Activated CD4-positive, alpha-beta memory T cell treated with anti-CD3 and anti-CD28 coated beads for 36 hours (primary cell): ENCODE measurements at places on chromosomes 1 and 21.

GRCh38 chr1:41498804-41499203 is 14.3 kb upstream of the EDN2 start:
- DNase-seq = no peak

DNA sequence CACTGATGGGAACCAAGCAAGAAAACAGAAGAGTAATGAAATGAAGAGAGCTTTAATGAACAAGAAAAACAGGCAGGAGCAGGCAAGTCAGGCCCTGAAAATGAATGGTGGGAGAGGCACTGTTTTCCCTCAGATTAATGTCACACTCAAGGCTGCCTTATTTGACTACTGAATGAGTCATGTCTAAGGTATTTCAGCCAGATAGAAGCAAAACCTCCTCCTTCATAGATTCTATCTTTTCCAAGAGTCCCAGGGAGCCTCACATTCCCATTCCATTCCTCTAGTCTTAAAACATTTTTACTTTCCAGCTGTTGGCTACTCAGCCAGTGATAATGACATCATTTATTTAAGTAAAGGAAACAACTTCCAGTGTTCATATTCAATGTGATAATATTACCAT is 228.4 kb upstream of the NRIP1 start:
- DNase-seq = no peak

DNA sequence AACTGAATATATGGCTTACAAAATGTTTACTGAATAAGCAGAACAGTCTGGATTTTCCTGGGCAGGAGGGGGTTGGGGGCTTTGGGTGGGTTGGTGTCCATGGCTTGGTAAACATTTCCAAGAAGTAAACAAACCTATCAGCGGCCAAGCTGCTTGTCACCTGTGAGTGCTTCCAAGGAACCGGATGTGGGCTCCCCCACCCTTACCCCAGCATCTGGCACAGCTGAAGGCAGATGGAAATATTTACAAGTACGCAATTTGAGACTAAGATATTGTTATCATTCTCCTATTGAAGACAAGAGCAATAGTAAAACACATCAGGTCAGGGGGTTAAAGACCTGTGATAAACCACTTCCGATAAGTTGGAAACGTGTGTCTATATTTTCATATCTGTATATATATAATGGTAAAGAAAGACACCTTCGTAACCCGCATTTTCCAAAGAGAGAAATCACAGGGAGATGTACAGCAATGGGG is at the start of gene CLCA1:
CLCA1 (plus strand) TSS at position 427 of the 477 bp plus-strand sequence; CDS start at position 472, 45 bp downstream.
- no peak for DNase-seq

GRCh38 chr1:28078262-28078661 is 10.1 kb downstream of the EYA3 start:
- DNase-seq = no peak

GRCh38 chr1:198462365-198463019 is 78.0 kb downstream of the ATP6V1G3 start:
- DNase-seq = peak; percentile 31

DNA sequence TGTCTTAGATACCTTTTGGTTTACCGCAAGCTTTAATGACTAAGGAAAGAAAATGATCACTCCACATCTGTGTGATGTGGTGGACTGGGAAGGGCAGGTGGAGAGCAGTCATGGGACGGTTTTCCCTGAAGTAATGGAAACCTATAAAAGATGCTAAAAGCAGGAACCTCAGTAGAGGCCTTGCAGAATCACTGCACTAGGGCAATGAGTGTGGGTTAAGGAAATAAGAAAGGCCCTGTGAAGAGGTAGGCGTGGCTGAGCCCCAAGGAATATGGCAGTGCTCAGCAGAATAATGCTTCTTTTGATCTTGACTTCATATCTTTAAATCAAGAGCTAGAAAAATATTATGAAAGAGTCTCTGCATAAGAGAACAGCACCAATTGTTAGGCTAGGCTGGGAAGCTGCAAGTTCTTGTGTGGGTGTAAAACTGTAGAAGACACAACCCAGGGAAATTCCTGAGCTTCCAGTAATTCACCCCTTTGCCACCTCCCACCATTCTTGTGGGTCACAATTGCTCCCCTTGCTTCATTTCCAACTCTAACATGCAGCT is 49.9 kb downstream of the CLCA4 start:
- no peak for DNase-seq

- DNase-seq = no peak
These were observed 191.0 kb upstream of the VAMP3 start for GRCh38 chr1:7579831-7580804.

GRCh38 chr1:202367271-202367670 is 18.8 kb downstream of the PPP1R12B start:
- no peak for DNase-seq

- DNase-seq = no peak
These were observed 7.5 kb upstream of the GJA8 start for GRCh38 chr1:147895123-147895522.

- no peak for DNase-seq
These were observed 66.4 kb upstream of the STUM start for GRCh38 chr1:226482196-226482595.

GRCh38 chr1:27049100-27049499 is 36.5 kb upstream of the TENT5B start:
- no peak for DNase-seq

- no peak for DNase-seq
These were observed 424.4 kb upstream of the RUNX1 start for GRCh38 chr21:35473496-35473895.

- no peak for DNase-seq
These were observed 184.4 kb downstream of the MRPL39 start for GRCh38 chr21:25422610-25423608.

- no peak for DNase-seq
These were observed 201.8 kb downstream of the DISC1 start for GRCh38 chr1:231828182-231828920.

- no peak for DNase-seq
These were observed 23.3 kb downstream of the EPHA8 start for GRCh38 chr1:22586356-22587130.

- DNase-seq = no peak
These were observed 67.0 kb downstream of the LMX1A start for GRCh38 chr1:165289556-165289955.

DNA sequence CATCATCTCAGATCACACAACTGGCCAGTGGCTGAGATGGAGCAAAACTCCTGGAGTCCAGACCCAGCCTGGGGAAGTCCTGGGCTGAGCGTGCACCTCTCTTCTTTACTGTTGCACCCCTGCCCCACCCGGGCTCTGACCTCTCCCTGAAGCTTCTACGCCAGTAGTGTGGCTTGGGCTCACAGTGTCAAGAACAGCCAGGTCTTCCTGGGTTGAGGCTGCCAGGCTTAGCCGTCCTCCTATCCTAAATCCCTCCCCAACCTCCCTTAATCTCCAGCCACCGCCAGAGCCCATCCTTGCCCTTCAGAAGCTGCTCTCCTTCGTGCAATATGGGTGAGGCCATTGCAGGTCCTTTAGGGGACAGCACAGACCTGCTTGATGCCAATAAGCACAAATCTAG is 399.2 kb upstream of the VAMP3 start:
- no peak for DNase-seq

- DNase-seq = peak; percentile 74
These were observed 5.6 kb downstream of the SH3BGRL3 start for GRCh38 chr1:26285366-26286063.

DNA sequence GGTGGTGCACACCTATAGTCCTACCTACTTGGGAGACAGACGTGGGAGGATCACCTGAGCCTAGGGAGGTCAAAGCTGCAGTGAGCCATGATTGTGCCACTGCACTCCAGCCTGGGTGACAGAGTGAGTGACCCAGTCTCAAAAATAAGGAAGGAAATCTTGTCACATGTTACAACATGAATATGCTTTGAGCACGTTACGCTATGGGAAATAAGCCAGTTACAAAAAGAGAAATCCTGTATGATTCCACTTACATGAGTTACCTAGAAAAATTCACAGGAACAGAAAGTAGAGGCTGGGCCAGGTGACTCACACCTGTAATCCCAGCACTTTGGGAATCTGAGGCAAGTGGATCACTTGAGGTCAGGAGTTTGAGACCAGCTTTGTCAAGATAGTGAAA is 6.7 kb upstream of the PADI6 start:
- no peak for DNase-seq

- no peak for DNase-seq
These were observed 365.5 kb upstream of the ESRRG start for GRCh38 chr1:217088521-217089284.

DNA sequence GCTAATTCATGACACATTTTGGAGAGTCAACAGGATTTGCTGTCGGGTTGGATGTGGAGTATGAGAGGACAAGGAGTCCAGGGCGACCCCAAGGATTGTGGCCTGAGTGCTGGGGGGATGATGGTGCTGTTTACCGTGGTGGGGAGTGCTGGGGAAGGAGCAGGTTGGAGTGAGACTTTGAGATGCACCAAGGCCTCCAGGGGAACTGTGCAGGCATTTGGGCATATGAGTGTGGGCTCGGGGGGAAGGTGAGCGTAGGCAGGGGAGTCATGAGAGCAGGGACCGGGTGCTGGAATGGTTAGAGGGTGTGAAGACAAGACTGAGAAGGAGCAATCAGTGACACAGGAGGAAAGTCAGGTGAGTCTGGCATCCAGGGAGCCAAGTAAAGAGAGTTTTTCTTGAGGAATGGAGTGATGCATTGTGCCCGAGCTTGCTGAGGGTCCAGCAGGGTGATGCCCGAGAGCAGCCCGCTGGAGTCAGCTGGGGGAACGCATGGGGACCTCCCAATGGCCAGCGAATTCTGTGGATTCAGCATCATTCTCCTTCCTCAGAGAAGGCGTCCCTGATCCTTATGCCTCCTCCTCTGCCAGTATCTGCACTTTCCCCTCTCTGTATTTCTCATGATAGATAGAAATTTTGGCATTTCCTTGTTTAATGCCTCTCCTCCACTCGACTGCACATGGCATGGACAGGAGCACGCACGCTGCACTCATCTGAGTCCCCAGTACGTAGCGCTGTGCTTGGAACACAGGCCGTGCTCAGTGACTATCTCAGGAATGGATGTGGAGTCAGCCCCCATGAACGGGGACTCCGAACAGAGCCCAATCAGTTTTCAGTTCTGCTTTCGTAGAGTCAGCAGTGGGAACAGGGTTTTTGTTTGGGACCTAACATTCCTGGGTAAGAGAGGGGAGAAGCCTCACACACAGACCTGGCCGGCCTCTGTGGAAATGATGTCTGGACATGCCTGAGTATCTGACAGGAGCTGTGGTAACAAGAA is 52.1 kb upstream of the ETV3 start:
- no peak for DNase-seq

GRCh38 chr1:61089338-61089737 is 7.0 kb downstream of the NFIA start:
- no peak for DNase-seq

DNA sequence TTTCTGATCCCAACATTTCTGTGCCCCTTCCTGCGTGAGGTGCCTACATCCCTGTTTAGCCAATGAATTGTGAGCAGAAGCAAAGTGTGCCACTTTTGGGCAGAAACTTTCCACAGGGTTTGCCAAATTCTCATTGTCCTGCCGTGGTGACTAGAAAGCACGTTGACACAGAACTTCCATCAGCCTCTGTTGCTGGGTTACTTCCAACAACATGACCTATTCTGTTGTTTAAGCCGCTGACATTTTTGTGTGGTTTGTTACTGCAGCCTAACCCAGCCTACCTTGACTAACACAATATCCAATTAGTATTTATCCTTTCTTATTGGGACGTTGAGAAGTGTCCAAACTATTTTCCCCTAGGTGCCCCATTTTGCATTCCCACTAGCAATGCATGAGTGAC is 136.8 kb downstream of the URB2 start:
- DNase-seq = no peak

DNA sequence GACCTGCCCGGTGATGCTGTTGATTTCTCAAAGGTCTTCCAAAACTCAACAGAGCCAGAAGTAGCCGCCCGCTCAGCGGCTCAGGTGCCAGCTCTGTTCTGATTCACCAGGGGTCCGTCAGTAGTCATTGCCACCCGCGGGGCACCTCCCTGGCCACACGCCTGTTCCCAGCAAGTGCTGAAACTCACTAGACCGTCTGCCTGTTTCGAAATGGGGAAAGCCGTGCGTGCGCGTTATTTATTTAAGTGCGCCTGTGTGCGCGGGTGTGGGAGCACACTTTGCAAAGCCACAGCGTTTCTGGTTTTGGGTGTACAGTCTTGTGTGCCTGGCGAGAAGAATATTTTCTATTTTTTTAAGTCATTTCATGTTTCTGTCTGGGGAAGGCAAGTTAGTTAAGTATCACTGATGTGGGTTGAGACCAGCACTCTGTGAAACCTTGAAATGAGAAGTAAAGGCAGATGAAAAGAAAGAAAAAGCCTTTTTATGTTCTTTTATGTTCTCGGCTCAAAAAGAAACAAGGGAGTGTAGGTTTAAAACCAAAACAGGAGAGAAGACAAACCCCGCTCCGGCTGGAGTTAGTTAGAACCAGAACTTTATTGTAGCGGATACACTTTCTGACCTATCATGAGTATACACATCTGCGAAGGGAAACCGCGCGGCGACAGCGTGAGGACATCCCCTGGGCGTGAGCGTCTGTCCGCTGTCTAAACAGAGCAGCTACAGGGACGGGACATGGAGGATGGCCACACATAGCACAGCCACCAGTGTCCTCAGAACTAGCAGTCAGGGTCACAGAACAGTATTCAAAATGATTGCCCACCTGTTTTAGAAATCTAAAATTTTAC is 77.1 kb downstream of the PIK3CD start:
- peak; percentile 90 for DNase-seq

DNA sequence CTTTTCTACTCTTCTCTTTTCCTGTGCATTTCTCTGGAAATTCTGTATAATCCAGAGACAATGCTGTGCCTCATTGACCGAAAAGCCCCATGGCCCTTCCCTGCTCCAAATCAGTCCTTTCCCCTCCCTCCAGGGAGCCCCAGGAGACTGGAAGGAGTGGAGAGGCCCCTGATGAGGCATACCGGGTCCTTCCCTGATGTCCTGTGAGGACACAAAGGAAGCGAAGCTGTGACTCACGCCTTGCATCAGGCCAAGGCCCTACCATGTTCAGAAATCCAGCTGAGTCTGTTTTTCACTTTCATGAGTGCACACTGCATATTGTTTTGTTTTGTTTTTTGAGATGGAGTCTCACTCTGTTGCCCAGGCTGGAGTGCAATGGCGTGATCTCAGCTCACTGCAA is 38.7 kb upstream of the BECN2 start:
- no peak for DNase-seq

- DNase-seq = no peak
These were observed 49.2 kb downstream of the ENAH start for GRCh38 chr1:225603538-225604354.

DNA sequence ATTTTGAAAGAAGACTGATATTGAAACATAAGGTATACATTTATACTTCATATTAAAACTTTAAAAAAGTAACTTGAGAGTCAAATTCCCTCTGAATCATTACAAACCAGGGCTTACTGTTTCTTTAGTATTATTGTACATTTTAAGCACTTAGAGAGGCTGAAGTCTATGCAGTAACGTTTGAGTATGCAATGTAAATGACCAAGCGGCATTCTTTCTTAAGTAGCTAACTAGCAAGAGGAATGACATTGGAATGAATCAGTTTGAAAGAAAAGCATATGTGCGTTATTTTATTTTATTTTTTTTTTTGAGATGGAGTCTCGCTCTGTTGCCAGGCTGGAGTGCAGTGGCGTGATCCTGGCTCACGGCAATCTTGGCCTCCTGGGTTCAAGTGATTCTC is 24.3 kb downstream of the WNT2B start:
- DNase-seq = no peak
